Heart left ventricle (tissue), 16 donors: ENCODE measurements at places on chromosomes 11 and 22. TPM values are rescaled to one million over a fixed set of nuclear protein-coding genes. Genes with fewer than 3 reads are reported as not detected.

Gene C2CD3
- 9.8 TPM for total RNA-seq

Gene ZNF143
- 22.6 TPM for total RNA-seq

Gene PRRG4
- total RNA-seq: 0.22 TPM

Gene YAP1
- total RNA-seq: 80.6 TPM

Gene SHISA8
- total RNA-seq: 1.4 TPM

Gene MAPK8IP2
- 0.24 TPM for total RNA-seq

Gene SAA2
- 2.2 TPM for total RNA-seq

Gene CARD18
- not detected for total RNA-seq

Gene OR51B4
- total RNA-seq: not detected

Gene RASGRP2
- 29.8 TPM for total RNA-seq

Gene NR1H3
- 11.9 TPM for total RNA-seq

Gene SYTL2
- total RNA-seq: 3.1 TPM
